ENCODE measurements at places on chromosomes 12 and 14.

DNA sequence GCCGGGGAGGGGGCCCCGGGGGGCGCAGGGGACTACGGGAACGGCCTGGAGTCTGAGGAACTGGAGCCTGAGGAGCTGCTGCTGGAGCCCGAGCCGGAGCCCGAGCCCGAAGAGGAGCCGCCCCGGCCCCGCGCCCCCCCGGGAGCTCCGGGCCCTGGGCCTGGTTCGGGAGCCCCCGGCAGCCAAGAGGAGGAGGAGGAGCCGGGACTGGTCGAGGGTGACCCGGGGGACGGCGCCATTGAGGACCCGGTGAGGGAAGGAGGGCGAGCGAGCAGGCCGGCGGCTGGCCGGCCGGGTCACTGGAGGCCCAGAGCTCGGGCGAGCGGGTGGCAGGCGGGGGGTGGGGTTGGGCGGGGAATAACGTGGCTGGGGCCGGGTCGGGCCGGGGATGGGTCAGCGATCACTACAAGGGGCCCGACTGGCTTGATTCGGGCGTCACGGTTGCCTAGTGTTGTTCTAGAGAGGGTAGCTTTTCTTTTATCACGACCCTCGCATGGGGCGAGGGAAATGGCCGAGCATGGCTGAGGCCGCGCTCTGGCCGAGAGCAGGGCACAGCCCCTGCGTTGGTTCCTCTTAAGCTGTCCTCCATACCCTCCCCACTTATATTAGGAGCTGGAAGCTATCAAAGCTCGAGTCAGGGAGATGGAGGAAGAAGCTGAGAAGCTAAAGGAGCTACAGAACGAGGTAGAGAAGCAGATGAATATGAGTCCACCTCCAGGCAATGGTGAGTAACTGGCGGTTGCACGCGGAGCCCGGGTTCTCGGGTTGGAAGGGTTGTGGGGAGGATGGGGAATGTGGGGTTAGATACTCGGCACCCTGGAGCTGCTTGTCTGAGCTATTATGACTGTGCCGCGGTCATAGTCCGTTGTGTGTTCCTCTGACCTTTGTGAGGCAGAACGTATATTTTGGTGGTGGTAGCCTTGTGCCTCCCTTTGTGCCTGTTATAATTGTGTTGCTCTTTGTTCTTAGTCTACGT, 603 bp downstream of the PABPN1 start:
- DNase-seq, result no peak

DNA sequence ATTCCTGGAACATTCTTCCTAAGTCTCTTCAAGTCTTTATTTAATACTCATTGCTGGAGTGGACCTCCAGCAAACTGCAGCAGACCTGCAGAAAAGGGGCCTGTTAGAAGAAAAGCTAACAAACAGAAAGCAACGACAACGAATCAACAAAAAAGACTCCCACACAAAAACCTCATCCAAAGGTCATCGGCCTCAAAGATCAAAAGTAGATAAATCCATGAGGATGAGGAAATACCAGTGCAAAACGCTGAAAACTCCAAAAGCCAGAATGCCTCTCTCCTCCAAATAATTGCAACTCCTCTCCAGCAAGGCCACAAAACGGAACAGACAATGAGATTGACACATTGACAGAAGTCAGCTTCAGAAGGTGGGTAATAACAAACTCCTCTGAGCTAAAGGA, 472.2 kb downstream of the C12orf50 start:
- DNase-seq, result no peak

DNA sequence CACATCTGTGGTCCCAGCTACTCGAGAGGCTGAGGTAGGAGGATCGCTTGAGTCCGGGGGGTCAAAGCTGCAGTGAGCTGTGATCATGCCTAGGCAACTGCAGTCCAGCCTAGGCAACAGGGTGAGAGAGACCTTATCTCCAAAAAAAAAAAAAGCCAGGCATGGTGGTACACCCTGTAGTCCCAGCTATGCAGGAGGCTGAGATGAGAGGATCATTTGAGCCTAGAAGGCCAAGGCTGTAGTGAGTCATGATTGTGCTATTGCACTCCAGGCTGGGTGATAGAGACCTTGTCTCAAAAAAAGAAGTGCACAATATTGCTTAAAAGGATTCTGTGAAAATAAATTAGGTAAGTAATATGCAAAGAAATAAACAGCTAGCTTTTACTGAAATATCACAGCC, 17.0 kb downstream of the NAA25 start:
- no peak for DNase-seq

GRCh38 chr12:31951939-31952338, 7.3 kb upstream of the RESF1 start:
- no peak for DNase-seq

- DNase-seq, result no peak
Measured at GRCh38 chr14:84421621-84422020, 1108.3 kb upstream of the FLRT2 start.

DNA sequence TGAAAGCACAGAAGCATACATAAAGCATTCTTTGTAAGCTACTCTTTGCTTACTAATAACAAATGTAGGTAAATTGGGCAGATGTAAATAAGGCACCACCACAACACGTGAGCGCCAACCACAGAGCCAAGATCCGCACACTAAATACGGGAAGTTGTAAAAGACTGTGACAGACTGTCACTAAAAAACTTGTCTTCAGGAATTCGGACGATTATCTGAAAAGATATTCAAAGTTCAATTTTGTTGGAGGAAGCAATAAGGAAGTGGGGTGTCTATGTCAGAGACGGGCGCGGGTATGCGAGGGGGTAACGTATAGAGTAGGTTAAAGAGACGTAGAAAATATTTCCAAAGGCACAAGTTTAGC, 1.5 kb upstream of the HSP90B1 start:
- DNase-seq, result no peak

GRCh38 chr14:54487771-54488170, 1.0 kb downstream of the GMFB start:
- no peak for DNase-seq

GRCh38 chr12:12741660-12742059, 24.5 kb downstream of the CDKN1B start:
- DNase-seq, result no peak

DNA sequence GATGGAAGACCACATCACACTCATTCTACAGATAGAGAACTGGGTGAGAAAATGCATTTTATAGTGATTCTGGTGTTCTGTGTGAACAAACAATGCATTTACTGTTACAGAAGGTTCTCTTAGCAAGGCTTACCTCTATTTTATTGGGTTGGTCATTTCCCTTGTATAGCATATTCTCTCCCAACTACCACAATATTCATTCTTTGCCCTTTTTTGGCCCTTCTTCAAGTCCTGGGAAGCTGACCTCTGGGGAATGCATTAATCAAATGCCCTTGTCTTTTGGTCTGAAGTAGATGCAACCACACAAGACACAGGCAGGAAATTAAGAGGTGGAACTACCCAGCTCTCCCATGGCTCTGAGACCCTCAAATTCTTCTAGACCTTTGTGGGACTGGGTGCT, 19.5 kb downstream of the DCN start:
- no peak for DNase-seq

GRCh38 chr14:103163199-103163598, 39.9 kb downstream of the TNFAIP2 start:
- DNase-seq, result no peak

GRCh38 chr12:19646599-19646998, 207.3 kb downstream of the AEBP2 start:
- no peak for DNase-seq

DNA sequence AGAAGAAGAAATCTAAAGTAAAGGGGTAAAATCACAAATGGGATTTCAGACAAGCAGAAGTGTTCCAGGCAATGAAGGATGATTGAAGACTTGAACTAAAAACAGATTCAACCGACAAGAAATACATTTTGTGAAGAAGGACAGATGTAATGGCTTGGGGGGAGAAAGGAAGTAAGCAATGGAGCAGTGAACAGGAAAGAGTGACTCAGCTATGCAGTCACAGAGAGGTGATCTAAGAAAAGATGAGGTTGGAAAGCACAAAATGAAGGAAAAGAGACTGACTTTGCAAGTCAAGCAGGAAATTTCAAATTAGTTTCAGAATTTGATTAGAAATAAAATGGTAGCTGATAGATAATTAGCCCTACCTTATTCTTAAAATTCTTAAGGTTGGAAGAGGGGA, 66.5 kb downstream of the PUS7L start:
- no peak for DNase-seq

DNA sequence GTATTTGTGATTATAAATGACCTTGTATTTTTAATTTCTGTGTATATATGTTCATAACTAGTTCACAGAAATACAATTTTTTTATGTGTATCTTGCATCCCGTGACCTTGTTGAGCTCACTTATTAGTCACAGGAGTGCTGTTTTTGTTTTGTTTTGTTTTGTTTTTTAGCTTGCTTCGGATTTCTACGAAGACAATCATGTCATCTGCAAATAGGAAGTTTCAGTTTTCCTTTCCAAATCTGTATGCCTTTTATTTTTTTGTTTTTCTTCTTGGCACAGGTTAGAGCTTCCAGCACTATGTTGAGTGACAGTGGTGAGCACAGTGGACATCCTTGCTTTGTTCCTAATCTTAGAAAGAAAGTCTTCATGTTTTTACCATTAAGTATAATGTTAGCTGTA, 229.2 kb upstream of the GARIN6 start:
- no peak for DNase-seq

DNA sequence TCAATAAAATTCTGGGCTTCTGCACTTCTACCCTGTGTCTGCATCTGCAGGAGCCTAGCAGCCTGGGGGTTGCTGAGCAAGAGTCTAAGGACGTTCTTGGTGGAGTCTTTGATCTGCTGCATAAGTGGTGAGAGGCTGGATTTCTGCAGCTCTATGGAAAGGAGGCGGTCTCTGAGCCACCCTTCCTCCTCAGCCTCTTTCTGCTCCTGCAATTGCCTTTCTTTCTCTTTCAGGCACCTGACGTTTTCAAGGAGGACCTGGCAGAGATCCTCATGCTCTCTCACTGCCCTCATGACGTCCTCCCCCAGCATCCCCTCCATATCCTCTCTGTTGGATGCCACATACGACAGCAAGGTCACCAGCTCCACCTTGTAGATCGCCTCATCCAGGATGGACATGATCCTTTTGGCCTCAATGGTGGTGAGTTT, 13.6 kb upstream of the TPCN1 start:
- no peak for DNase-seq

- DNase-seq, result no peak
Measured at GRCh38 chr12:108379823-108380222, 40.7 kb upstream of the CMKLR1 start.

DNA sequence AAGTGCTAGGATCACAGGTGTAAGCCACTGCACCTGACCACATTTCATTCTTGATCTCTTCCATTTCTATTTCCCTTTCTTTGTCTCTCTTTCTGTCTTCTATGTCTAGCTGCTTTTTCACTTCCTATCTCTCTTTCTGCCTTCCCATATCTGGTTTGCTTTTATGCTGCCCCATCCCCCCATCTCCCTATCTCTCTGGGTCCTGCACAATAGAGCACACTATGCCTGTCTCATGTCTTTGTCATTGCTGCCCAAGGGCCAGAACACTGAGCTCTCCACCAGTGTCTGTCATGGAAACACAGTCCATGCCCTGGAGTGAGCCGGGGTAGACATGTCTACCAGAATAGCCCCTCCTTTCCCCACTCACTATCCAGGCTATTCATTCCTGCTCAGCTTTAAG, 12.3 kb upstream of the RARG start:
- DNase-seq, result no peak

- DNase-seq, result no peak
Measured at GRCh38 chr12:131843527-131843926, 15.3 kb downstream of the MMP17 start.

- DNase-seq, result no peak
Measured at GRCh38 chr12:122996188-122996601, 15.7 kb downstream of the ARL6IP4 start.

DNA sequence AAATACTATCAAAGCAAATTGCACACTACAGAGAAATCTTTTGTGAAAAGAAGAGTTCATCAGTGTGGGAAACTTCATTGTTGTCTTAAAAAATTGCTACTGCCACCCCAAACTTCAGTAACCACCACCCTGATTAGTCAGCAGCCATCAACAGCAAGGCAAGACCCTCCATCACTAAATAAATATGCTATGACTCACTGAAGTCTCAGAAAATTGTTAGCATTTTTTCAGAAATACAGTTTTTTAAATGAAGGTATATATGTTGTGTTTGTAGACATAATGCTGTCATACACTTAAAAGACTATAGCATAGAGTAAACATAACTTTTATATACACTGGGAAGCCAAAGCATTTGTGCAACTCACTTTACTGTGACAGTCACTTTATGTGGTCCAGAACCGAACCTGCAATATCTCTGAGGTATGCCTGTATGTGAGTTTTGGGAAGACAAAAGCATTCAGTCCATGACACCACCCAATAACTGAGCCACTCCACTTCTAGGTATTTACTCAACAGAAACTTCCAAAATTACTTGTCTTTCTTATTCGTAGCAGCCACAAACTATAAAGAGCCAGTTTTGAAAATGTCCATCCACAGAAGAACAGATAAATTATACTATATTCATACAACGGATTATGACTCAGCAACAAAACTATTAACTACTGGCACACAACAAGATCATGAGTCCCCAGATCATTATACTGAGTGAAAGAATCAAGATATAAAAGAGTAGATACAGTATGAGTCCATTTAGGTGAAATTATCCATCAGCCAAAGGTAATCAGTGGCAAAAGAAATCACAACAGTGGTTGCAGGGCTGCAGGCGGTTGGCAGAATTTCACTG, 649.6 kb downstream of the BCL11B start:
- no peak for DNase-seq

- no peak for DNase-seq
Measured at GRCh38 chr12:19867970-19868369, 428.7 kb downstream of the AEBP2 start.

- no peak for DNase-seq
Measured at GRCh38 chr12:18446061-18446644, 184.8 kb downstream of the PIK3C2G start.

- no peak for DNase-seq
Measured at GRCh38 chr12:7483343-7483742, 20.2 kb downstream of the CD163 start.

DNA sequence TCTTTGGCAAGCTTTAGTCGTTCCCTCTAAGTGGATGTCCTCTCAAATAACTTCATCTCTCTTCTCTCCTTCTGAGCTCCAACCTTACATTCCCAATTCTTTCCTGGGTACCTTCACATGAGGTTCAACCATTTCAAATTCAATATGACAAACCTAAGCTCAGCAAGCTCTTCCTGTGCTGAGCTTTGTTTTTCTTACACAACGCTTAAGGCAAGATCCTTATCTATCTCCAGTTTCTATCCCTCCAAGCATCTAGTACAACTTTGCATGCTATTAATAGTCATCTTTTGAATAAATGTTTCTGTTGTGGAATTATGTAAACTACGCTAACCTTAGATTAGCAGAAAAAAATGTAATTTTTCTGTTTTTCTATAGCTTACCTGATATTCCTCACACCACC, 63.7 kb upstream of the IFNG-AS1 start:
- no peak for DNase-seq

- no peak for DNase-seq
Measured at GRCh38 chr12:94020335-94020734, 128.0 kb upstream of the PLXNC1 start.

GRCh38 chr14:61474701-61475100, 153.3 kb downstream of the PRKCH start:
- DNase-seq, result no peak

DNA sequence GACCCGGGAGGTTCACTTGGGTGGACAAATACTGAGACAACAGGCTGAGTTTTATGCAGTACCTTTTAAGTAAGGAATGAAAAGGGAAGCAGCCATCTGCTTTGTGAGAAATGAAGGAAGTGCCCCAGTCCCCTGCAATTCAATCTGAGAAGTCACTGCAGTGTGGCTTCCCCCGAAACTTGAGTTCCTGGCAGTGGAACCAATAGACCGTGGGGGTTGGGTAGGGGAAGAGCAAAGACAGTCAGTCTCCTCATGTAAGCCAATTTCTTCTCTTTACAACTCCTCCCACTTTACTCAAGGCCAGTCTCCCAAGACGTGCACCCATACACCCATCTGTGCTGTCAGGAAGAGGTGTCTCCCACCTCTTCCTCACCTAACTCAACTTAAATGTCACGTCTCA, 206.5 kb downstream of the BCAT1 start:
- no peak for DNase-seq
